SK-N-DZ (cell line): ENCODE measurements at places on chromosomes 16 and 17.

- DNase-seq: no peak
Measured at GRCh38 chr17:42414704-42415409, 8.2 kb downstream of the CAVIN1 start.

DNA sequence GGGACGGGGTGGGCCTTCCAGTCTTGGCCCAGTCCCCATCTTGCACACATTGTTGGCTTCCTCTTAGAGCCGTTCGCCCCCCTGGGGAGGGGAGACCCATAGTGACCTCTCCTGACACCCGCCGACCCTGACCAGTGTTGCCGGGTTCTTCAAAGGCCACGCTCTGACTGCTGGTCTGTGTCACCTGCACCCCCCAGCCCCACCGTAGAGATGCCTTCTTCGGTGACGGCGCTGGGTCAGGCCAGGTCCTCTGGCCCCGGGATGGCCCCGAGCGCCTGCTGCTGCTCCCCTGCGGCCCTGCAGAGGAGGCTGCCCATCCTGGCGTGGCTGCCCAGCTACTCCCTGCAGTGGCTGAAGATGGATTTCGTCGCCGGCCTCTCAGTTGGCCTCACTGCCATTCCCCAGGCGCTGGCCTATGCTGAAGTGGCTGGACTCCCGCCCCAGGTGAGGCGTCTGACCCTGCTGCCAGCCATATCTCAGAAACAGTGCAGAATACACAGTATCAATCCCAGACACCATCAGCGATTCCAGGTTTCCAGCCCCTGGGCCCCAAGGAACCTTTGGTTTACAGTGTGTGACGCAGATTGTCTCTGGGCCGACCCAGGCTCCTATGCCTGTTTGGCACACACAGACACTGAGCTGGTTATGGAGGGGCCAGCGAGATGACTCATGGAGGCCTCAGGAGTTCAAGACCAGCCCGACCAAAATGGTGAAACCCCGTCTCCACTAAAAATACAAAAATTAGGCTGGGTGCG lies 1.3 kb downstream of the SLC26A11 start:
- no peak for DNase-seq

- no peak for DNase-seq
Measured at GRCh38 chr16:30372725-30373124, 1.9 kb upstream of the MYL11 start.

DNA sequence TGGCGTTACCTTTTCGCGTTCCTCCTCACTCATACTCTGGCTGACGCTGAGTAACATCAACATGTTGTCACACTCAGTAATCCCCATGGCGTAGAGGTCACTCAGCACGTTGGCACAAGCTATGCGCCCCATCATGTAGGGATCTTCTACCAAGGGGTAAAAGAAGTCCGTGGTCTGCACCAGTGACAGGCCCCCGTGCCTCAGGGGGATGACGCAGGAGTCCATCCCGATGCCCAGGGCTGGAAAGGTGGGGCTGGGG lies 596 bp downstream of the SEPHS2 start:
- DNase-seq: no peak

GRCh38 chr17:45942284-45942683 lies 47.9 kb downstream of the MAPT start:
- no peak for DNase-seq

DNA sequence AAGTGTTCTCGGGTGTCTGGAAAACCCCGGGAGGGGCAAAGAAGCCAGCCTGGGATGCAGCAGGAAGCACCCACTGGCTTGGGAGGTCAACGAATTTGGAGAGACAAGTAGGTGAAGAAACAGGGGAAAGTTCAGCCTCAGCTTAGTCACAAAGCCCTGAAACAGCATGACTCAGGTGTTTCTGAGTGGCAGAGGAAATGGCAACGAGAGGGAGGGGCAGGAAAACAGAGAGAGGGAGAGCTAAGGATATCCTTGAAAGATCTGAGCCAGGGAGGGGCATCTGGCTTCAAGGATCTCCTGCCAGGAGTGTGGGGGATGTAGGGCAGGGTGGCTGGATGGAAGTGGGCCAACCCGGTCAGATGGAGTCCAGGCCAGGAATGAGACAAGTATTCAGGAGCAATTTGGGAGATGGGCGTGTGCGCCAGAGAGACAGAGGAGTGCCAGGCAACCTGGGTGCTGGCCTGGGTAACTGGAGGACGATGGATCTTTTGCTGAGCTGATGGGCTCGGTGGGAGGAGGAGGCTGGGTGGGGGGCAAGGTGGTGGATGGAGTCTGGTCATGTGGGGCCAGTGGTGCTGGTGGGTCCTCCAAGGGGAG lies 27.2 kb downstream of the ABCC3 start:
- DNase-seq: no peak
